Endothelial cell (in vitro differentiated cells): ENCODE measurements at places on chromosomes 13 and 19.

GRCh38 chr13:79987761-79988160, 353.2 kb downstream of the SPRY2 start:
- no peak for DNase-seq

DNA sequence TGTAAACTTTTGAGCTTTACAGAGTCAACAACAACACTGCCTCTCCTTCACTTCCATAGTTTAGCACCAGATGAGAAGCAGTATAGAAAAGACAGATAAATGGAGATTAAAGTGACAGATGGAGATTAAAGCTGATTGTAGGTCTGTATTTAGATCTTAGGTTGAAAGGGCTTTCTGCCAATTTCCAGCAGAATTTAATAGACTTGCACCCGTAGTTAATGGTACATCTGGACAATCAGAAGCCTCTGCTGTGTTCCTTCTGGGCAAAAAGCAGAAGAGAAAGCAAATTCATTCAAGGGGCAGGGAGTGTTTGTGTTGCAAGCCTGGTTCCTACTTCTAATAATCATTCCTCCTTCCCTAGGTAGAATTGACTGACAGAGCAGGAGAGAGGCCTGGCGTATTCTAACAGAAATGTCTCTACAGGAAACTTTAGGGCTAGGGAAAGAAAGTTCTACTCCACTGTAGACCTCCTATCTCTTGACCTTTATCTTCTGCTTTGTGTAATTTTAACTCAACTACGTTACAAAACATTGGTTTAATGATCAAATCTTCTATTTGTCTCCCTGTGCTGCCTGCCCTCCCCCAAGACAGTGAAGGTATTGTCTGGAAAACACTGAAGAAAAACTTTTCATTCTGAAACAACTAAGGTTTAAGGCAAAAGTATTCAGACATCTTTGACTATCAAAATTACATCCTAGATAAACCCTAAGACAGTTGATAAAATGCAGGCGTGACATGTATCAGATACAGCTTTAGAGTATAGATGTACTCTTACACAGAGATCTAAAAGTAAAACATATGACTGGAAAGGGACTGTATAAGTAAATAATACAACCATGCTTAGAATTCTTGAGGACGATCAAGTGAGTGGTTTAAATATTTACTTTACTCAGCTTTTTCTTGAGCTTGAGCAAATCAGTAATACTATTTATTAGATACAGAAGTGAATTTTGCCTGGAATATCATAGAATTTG, 44.4 kb downstream of the GPC6 start:
- no peak for DNase-seq

GRCh38 chr19:47761566-47761965, 16.2 kb downstream of the NOP53 start:
- no peak for DNase-seq

DNA sequence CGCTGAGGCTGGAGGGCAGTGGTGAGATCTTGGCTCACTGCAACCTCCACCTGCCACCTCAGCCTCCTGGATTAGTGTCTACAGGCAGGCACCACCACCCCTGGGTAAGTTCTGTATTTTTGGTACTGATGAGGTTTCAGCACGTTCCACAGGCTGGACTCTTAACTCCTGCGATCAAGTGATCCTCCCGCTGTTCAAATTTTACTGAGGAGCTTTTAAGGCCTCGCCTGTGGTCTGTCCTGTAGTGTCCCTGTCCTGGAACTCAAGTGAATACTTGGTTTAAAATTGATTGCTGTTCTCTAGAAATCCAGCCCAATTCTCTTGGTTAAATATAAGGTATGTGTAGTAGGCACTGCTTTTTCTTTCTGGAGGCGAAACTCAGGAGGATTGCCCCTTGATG, 65.2 kb downstream of the DPRX start:
- DNase-seq, result no peak

DNA sequence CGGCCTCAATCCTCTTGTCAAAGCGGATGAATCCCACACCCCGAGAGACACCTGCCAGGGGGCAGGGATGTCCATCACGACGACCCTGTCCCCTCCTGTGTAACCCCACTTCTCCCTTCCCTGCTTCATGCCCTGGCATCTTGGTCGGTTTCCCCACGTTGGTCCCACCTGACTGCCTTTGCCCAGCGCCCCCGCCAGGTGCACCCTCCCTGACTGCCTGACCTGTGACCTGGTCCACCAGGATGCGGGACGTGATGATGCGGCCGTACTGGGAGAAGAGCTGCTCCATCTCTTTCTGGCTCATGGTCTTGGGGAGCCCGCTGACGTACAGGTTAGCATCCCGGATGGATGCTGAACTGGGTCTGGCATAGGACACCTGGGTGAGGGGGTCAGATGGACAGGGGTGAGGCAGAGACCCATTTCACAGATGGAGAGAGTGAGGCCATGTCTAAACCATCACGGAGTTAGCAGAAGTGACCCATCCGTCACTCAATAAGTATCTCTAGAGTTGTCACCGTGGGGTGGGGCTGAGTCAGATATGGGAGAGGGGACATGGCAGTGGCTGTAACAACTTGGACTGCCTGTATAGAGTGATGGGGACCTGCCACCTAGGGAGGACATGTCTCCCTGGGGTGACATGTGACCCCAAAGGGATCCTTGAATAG, 22.5 kb downstream of the ELAVL3 start:
- DNase-seq, result no peak

DNA sequence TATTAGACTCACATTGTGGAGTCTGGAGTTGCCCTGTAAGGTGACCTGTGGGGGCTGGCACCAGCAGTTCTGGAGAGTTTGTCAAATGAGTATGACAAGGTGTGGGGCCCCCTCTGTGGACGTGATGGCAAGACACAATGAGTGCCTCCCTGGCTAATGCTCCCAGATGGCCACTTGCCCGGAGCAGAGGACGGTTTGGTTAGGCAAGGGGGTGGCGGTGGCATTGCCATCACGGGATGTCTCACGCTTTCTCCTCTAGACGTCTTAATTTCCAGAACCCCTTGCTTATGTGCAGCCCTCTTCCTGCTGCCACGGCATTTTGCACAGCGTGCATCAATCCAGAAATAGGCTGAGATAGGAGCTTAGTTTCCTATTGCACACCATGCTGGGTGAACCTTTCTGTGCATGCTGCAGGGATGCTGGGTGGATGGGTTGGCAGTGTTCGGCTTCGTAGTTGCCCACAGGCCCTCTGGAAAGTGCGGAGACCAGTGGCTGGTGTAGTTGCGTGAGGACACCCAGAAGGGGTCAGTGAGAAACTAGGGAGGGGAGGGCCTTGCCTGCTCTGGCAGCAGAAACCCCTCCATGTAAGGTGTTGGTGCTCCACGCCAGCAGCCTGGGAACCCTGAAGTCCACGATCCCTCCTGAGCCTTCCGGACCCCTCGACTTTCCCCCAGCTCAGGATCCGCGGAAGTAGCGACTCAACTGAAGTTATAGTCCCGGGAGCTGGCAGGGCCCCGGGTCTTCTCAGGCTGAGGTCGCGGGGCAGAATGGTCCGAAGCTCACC, 18.1 kb upstream of the LRP3 start:
- DNase-seq, result no peak

DNA sequence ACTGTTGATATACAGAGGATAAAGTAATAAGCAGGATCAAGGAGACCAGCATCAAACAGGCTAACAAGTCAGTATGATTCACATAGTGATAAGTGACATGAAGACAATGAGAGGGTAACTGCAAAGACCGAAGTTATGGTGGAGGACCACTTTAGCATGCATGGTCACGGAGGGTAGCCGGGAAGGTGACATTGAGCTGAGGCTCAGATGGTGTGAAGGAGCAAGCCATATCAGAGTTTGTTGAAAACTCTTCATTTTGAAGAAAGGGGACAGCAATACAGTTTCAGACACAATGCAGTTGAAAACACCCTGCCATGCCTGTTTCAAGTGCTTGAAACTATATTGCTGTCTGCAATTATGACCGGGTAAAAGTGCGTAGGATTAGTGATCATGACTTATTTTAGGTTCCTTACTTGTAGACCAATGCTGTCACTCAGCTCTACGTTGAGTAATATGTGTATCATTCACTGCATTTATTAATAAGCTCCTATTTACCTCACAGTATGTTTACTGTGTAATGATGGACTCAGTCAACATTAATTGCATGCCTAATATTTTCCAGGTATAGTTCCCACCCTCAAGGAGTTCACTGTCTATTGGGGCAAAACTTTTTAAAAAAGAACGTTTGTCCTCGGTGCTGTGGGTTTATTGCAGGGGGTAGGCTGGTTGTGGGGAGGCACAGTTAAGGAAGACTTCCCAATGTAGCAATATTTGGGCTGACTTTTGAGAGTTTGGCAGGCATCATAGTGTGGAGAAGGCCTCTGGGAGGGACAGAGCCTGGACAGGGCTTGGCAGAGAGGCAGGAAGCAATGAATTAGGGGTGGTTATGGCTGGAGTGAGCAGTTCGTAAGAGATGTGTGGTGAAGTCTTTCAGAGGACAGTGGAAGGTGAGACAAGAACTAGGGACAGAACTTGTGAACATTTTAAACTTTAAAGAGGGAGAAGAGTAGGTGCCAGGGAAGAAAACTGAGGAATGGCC, 3.2 kb downstream of the UBAC2 start:
- DNase-seq, result no peak

GRCh38 chr13:61415749-61416148, at the start of gene PCDH20:
Gene PCDH20 (minus strand): TSS chr13:61415849. CDS start chr13:61415158, 691 bp downstream.
- DNase-seq, result no peak

DNA sequence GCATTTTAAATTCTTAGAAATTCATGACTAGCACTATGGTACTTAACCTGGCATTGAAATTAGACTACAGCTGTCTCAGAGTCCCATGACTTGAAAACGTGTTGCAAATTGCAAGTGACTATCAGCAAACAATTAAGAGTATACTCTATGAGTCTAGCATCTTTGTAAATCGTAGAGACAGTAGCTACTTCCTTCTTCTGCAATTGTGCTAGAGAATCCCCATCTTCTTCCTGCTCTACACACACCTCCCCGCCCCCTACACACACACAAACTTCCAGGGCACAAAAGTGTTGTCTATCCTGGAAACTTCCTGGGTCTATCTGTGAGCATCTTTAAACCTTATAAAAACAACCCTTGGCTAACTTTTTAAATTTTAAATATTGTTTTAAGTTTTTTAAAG, 35.2 kb upstream of the MIR17HG start:
- no peak for DNase-seq

- DNase-seq, result no peak
Measured at GRCh38 chr13:77979721-77980385, 61.2 kb upstream of the EDNRB start.

DNA sequence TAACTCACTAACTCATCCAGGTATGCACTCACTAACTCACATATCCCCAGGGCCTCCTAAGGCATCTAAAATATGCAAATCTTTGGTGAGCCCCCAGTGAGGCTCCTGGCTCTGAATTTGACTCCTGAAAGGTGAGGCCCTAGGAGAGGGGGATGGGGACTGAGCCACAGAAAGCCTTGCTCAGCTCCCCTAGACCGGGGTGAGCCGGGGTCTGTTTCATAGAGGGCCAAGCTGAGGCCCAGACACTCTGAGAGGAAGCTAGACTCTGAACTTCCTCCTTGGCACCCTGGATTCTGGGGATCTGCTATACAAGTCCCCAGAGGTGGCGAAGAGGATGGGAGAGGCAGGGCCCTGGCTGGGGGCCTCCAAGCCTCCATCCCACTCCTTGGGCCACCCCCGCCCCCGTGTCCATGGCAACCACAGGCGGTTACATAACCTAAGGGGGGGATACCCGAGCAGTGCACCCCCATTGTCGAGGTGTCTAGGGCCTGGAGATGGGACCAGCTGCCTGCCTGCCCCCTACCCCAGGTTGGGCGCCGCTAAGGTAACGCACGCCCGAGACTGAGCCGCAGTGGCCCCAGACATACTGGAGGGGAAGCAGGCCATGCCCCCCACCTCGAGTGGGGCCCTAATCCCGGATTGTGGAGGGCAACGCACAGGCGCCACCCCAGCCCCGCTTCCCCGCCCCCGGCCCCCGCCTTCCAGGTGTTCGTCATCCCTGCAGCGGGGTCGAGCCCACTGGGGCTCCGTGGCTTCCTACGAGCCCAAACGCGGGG, 646 bp downstream of the ABHD8 start:
- DNase-seq, result no peak

DNA sequence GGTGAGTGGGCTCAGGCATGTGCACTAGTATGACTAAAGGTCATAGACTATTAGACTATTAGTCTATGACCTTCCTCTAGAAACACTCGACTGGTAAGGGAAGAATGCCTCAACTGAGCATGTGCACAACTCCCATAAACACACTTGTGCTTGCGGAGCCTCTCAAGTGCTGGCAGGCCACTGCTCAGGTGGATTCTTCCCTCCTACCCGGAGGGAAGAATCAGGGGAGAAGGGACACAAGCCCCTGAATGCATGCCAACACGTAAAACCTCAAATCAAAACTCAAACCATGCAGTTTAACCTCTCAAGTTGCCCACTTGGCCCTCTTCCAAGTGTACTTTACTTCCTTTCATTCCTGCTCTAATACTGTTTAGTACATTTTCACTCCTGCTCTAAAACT, 287.6 kb upstream of the SGCG start:
- DNase-seq, result no peak

GRCh38 chr13:74135326-74136083, 1.3 kb upstream of the KLF12 start:
- peak; percentile 80 for DNase-seq

GRCh38 chr13:110540871-110541525, 20.5 kb downstream of the RAB20 start:
- DNase-seq, result no peak

DNA sequence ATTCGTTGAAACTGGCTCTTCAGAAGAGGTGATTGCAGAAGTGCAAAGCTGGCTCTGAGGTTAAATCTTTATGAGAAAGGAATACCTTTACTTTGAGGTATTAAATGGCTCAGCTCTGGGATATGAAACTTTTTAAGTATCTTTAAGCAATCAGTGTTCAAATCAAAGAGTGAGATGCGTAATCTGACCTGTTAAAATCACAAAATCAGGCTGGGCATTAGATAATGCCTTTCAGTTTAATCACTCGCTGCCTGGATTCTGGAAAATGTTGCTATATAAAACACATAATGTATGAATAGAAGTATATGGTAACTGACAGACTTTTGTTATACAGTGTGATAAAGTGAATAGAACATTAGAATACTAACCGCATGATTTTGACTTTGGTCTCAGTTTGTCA, 2.0 kb upstream of the DGKH start:
- no peak for DNase-seq

DNA sequence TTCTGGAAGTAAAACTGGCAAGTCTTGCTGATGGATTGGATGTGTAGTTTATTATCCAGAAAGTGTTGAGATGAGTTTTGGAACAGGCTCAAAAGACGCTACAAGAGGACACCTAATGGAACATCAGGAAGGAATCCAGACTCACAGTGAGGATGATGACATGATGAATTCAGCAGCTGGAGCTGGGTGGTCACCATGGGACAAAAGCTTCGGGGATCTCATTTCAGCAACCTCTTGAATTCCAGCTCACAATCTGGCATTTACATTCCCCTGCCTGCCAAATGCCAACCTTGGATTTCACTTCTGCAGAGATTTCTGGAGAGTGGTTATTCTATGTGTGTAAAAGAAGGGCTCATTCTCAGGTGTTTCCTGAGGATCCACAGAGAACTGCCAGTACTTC, 288.0 kb upstream of the TMTC4 start:
- DNase-seq, result no peak

DNA sequence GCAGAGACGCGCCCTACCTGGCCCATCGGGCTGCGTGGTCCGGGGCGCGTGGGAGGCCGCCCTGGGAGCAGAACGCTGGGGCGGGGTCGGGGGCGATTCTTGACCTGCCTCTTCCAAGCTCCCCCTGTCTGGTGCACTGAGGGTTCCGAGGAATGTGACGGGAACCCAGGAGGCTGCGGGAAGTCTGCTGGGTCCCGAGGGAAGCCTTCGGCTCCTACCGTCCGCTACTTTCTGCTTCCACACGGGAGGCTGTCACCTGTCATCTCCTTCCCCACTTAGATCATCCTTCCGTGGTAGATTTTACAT, 781 bp upstream of the SPRYD7 start:
- DNase-seq, result no peak
